ENCODE measurements at places on chromosomes 1 and 21. TPM values are rescaled to one million over a fixed set of nuclear protein-coding genes. Genes with fewer than 3 reads are reported as not detected.

- DNase-seq: no peak
Measured at GRCh38 chr1:170511038-170511437, 20.9 kb upstream of the GORAB start.

DNA sequence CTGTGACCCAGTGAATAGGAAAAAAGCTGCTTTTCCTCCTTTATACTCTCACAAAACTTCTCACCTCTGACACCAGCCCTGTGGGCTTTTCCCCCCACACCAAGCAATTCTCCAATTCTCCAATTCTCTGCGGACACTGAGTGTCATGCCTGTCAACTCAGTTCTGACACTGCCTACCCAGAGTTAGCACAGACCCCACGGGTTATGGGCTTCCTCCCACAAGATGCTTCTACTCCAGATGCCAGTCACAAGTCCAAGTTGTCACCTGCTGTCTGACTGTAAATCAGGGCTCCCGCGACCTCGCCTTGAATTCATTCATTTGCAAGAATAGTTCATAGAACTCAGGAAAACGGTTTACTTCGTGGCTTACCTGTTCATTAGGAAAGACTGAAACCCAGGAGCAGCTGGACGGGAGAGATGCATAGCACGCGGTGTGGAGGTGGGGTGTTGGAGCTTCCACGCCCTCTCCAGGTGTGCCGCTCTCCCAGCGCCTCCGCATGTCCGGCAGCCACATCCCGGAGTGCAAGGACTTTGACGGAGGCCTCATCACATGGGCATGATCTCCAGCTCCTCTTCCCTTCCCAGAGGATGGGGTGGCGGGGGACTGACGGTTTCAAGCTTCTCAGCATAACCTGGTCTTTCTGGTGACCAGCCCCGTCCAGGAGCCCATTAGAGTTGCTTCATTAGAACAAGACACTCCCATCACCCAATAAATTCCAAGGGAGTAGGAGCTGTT is 154.7 kb downstream of the PGBD5 start:
- no peak for DNase-seq

Gene NRDC
- 143 TPM for total RNA-seq

- DNase-seq: no peak
Measured at GRCh38 chr1:172973424-172973823, 77.3 kb downstream of the TNFSF18 start.

GRCh38 chr1:35049116-35049515 is 17.4 kb upstream of the ZMYM6 start:
- DNase-seq: no peak

- no peak for DNase-seq
Measured at GRCh38 chr1:221035662-221036153, 156.5 kb downstream of the HLX start.

- no peak for DNase-seq
Measured at GRCh38 chr1:119631086-119631432, 17.0 kb downstream of the ZNF697 start.

Gene RHEX
- total RNA-seq: not detected

- DNase-seq: no peak
Measured at GRCh38 chr1:44019466-44019948, 11.8 kb downstream of the SLC6A9 start.

DNA sequence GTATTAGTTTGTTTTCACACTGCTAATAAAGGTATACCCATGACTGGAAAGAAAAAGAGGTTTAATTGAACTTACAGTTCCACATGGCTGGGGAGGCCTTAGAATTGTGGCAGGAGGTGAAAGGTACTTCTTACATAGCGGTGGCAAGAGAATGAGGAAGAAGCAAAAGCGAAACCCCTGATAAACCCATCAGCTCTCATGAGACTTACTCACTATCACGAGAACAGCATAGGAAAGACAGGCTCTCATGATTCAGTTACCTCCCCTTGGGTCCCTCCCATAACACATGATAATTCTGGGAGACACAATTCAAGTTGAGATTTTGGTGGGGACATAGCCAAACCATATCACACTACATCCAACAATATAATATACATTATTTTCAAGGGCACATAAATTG is 145.7 kb upstream of the BARHL2 start:
- DNase-seq: no peak

All from CD4-positive, CD25-positive, alpha-beta regulatory T cell (primary cell).